ENCODE measurements at places on chromosomes 3 and 15. TPM values are rescaled to one million over a fixed set of nuclear protein-coding genes. Genes with fewer than 3 reads are reported as not detected.

The FRMD5 gene
- total RNA-seq, result not detected

The SLC22A14 gene
- total RNA-seq, result not detected

The DNAJB11 gene
- 78.6 TPM for total RNA-seq

The MCF2L2 gene
- total RNA-seq, result 0.31 TPM

DNA sequence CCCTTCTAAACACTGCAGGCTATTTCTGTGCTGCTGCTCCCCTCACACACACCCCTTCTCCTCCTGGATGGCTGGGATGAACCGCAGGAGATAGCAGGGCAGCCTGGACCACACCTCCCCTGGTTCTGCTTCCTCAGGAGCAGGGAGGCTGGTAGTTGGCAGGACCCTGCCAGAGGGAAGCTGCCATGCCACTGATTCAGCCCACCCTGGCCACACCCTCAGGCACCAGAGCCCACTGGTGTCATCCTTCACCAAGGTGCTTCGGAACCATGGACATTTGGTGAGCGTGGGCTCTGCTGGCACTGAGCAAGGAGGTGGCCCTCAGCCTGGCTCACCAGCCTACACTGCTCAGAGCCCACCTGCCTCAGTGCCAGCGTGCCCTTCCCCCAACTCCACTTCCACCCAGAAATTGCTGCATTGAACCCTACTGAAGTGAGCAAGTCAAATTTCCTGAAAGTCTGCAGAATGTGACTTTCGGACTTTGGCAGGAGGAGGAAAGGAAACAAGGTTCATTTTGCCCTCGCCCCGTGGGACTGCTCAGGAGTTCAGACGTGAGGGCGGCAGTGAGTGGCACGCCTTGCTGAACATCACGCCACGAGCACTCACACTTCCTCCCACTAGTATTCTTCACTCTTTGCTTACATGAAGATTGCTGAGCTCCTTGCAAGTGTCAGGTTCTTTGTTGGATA is 26.3 kb downstream of the BMF start:
- DNase-seq, result no peak

DNA sequence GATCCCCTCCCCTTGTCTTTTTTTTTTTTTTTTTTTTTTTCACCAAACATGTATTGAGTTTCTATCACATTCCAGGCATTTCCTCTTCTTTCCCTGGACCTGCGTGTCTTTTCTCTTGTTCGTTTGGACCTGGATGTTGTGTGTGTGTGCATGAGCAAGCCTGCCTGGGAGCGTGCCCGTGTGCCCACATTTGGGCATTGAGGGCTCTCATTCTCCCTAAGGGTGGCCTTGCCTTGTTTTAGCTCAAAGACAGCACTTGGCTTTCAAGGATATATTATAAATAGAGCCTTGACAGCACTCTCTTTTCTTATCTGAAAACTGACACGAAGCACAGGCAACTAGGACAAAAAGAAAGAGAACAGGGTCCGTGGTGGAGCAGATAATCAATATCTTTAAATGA is 39.0 kb upstream of the SLC25A26 start:
- no peak for DNase-seq

DNA sequence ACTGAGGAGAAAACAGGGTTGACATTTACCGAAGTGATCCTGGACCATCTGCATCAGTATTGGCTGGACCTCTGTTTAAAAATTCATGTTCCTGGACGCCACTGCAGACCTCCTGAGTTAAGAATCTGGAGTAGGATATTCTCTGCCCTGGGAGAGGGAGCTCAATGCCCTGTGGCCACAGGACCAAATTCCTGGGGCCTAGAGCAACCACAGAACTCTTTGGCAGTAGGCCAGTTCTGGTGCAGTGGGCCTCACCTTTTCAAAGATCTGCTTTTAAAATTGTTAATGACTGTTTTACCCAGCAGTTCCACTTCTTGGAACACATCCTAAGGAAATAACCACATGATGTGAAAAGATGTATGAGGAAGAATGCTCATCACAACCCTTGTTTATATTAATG is 133.3 kb upstream of the ADPGK start:
- DNase-seq, result no peak

GRCh38 chr3:24196526-24196925 is 251.4 kb downstream of the NR1D2 start:
- no peak for DNase-seq

- no peak for DNase-seq
Observed at GRCh38 chr3:15333099-15333955, 941 bp upstream of the SH3BP5 start.

- no peak for DNase-seq
Observed at GRCh38 chr3:144431134-144431533, 459.5 kb downstream of the DIPK2A start.

GRCh38 chr15:38991126-38991525 is 426.5 kb upstream of the RASGRP1 start:
- peak; percentile 45 for DNase-seq

- no peak for DNase-seq
Observed at GRCh38 chr3:135238871-135239614, 444.0 kb downstream of the EPHB1 start.

- DNase-seq, result no peak
Observed at GRCh38 chr3:63046580-63046979, 171.4 kb upstream of the CADPS start.

DNA sequence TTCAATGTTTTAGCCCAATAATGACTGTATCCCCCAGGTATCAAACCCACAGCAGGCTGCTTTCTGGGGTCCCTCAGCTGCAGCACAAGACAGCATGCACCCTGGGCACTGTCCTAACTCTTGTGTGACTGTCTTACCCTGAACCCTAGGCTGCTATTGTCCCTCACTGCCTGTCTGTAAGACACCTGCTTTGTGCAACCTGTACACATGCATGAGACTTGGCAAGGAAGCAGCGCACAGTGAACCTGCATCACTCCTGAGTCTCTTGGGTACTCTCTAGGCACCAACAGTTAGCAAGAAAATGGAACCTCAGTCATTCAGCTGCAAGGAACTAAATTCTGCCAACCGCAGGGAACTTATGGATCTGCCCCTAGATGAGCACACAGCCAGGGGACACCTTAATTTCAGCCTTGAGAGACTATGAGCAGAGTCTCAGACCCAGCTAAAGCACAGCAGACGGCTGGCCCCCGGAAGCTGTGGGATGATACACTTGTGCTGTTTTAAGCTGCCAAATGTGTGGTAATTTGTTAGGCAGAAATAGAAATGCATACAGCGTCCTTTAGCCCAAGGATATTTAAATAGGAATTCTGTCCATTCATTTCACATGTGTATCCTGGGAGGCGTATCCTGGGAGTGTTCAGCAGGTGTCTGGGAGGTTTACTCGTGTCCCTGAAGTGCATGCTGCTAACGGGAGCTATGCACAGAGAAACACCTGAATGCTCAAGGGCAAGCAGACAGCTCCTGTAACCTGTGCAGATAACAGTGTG is 223.8 kb downstream of the KLF13 start:
- peak; percentile 52 for DNase-seq

- no peak for DNase-seq
Observed at GRCh38 chr3:139310474-139310933, 33.3 kb upstream of the MRPS22 start.

GRCh38 chr15:37783290-37783689 is 151.2 kb upstream of the TMCO5A start:
- no peak for DNase-seq

- no peak for DNase-seq
Observed at GRCh38 chr3:121855555-121855954, 20.5 kb downstream of the EAF2 start.

GRCh38 chr15:73227433-73228056 is 141.2 kb downstream of the HCN4 start:
- DNase-seq, result no peak

All from G401 (cell line).